ENCODE measurements at places on chromosomes 5 and 9.

DNA sequence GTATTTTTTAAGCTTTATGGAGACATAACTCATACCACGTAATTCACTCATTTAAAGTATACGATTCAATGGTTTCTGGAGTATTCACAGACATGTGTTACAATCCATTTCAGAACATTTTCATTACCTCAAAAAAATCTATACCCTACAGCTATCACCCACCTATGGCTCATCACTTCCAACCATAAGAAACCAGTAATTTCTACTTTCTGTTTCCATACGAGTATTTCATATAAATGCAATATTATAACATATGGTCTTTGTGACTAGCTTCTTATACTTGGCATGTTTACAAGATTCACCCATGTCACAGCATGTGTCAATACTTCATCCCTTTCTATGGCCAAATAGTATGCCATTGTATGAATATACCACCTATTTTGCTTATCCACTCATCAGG, 18.8 kb downstream of the UBQLN1 start:
- DNase-seq: no peak

DNA sequence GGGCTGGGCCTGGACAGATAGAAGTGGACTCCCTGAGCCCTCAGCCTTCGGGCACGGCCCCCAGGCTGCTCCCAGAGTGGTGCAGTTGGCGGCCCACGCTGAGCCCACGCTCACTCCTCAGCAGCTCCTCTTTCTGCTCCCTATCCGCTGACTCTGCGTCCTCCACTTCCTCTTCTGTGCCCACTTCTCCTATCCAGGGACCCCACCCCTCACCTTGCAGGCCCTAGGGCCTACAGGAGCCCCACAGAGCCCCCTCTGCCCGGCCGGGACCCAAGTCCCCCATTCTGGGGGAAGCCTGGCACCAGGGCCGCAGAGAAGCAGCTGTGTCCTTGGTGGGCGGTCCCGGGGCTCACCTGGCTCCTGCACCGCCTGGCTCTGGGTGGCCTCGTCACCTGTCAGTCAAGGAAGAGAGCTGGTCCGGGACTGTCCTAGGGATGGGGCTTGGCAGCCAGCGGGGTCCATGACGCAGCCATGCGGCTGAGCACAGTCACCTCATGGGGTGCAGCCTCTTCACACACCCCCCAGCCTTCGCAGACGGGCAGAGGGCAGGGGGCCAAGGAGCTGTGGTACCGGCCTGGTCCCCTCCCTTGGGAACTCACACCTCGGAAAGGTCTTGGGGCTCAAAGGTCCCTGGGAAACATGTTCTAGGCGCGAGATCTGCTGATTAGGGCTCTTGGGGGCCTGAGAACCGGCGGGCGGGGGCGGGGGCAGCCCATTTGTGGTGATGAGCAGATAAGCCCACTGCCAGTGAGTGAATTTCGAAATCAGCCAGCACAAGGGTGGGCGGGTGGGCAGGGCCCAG, 5.4 kb upstream of the NRARP start:
- DNase-seq: no peak

- no peak for DNase-seq
These were observed 38.2 kb downstream of the SLC9A3 start for GRCh38 chr5:485946-486491.

- no peak for DNase-seq
These were observed 74.5 kb upstream of the CCNG1 start for GRCh38 chr5:163362840-163363371.

GRCh38 chr5:122101636-122102285, 23.7 kb upstream of the LOX start:
- no peak for DNase-seq

DNA sequence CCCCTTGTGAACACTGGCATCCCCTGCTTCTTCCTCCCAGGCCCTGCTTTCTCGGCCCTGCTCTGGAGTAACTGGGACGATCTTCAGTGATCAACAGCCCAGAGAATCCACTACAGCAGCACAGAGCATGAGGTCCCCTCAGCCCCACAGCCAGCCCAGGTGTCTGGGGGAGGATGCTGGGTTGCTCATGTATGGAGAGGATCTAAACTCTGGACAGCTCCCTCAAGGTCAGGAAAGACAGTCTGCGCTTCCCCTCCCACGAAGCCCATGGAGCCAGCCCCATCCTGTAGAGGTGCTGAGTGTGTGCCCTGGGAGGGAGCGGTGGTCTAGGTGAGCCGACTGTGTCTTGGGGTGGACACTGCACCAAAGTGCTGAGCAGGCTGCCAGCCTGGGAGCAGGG, 190.2 kb downstream of the GABBR2 start:
- DNase-seq: no peak

DNA sequence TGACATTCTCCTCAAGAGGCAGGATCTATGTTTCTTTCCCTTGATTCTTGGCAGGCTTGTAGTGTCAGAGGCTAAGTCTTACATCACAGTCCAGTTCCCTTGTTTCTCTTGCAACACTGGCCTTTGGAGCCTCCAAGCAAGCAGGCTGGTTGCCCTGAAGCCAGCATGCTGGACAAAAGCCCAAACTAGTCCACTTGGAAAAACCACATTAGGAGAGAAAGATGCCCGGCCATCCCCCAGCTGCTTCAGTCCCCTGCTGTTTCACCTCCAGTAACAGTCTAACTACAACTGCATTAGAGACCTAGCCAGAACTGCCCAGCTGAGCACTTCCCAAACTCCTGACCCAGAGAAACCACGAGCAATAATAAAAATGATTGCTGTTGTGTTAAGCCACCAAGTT, 87.6 kb downstream of the ADAMTS6 start:
- DNase-seq: no peak

DNA sequence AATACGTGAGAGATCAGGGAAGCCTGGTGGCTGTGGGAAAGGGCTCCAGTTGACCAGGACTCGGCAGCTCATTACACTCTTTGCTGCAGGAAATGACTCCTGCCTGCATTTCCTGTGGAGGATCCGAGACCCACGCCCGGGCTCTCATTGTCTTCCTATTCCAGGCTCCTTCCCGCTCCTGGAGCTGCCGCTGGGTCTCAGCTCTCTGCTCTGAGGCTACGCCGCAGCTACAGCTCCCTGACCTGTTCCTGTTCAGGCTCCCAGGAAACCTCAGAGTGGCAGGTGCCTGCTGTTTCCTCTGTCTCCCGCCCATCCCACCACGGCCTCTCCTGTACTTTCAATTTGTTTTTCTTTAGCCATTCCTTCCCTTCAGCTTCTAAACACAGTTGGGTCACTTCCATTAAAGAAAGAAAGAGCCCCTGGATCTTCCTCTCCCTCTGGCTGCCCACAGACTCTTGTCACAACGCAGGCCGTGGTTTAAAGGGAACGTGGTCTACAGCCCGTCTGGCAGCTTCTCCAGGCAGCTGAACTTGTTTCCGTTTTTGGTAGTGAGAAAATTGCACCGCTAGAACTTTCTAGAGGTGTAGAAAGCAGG, 71.5 kb downstream of the IL6ST start:
- no peak for DNase-seq

- no peak for DNase-seq
These were observed 11.7 kb downstream of the CER1 start for GRCh38 chr9:14710804-14711203.

DNA sequence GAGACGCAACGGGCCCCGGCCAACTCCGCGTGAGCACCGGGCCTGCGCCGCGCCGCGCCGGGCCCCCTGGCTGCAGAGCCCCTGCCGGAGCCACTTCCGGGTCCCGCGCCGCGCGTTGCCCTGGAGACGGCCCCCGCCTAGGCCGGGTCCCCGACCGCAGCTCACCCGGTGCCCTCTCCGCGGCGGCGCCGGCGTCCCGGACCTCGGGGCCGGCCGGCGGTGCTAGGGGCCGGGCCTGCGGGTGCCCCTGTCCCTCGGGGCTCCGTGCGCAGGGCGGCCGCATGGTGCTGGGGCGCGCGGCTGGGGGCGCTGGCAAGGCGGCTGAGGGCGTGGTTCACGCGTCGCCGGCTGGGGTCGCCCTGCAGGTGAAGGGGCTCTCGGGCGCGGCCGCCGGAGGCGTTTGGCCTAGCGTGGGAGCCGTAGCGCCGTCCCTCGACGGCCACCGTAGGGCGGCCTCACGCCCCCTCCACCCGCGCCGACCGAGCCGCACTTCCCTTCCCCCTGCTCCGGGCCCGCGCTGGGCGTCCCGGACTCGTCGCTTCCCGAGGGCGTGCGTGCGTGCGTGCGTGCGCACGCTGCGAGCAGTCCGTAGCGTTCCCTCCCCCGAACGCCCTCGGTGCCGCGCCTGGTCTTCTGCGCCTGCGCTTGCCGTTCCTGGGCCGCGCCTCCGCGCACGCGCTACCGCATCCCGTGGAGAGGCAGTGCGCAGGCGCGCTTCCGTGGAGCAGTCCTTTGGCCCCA, at the start of gene TMEM250:
TMEM250 (minus strand) TSS at position 556 of the 741 bp plus-strand sequence. CDS start 1,975 bp downstream, outside the sequence.
- DNase-seq: peak; percentile 82

DNA sequence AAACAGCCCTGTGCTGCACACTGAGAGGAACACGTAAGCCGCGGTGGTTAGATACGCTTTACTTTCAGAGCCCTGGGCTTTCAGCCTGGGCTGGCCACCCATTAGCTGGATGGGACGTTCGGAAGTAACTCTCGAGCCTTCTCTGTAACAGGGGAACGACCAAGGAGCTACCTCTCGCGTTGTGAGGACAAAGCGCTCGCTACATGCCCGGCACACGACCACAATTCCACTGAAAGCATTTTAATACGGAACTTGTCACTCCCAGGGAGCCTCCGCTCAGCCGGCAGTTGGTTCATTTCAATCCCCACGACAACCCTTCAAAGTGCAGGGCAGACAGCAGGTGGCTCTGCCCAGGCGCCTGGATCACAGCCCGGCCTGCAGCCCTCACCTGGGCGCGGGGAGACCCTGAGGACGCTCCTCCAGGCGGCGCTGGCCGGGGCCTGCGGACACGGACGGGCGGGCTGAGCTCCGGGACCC, 368 bp downstream of the SURF1 start:
- DNase-seq: no peak

DNA sequence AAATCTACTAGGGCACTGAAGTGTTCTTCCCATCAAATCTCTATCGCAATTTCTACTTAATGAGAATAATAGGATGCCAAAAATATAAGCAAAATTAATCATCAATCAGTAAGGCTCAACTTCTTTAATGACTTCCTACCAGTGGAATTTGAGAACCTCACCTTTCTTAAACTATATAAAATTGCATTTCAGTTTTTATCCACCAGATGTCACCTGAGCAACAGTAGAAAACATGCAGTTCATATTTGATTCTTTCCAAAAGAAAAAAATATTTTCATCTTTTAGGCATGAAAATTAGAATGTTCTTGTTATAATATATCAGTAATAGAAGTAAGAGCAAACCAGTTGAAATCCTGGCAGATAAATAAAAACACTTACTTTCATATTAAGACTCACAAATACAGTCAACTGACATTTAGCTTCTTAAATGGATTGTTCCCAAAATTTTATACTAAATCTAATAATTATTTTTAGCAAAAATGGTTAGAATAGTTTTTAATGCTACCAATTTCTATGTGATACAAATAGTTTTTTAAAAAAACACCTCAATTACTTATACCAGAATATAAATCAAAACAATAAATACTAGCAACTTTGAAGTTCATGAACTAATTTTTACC, 13.4 kb upstream of the CCDC112 start:
- no peak for DNase-seq

DNA sequence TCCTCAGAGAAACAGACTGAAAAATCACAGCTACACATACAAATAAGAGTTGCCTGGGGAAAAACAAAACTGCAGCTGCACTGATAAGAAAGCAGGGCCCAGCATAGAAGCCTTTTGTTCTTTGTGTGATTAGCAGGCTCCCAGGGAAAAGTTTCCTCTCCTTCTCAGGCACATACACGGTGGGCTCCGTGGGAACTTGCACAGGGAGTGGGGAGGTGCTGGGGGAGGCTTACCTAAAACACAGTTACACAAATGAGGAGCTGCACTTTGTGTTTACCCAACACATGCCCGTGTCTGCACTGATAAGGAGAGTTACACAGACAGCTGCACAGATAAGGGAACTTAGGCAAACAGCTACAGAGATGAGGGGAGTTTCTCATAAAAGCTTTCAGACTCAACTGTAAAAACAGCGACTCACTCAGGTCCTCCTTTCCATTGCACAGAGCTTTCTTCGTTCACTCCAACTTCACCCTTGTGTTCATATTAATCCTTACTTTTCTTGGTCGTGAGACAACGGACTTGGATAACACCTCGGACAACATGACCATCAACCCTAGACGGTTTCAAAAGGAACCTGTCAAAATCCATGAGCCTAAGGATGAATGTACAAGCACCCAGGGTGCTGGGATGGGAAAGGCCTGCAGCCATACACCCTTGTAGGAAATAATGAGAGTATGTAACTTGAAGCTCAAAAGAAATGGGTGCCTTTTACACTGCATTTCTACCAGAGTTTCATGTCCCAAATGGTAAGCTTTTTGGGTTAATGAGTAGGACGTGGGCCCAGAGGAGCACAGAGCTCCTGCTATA, 50.8 kb downstream of the SERINC5 start:
- DNase-seq: no peak

DNA sequence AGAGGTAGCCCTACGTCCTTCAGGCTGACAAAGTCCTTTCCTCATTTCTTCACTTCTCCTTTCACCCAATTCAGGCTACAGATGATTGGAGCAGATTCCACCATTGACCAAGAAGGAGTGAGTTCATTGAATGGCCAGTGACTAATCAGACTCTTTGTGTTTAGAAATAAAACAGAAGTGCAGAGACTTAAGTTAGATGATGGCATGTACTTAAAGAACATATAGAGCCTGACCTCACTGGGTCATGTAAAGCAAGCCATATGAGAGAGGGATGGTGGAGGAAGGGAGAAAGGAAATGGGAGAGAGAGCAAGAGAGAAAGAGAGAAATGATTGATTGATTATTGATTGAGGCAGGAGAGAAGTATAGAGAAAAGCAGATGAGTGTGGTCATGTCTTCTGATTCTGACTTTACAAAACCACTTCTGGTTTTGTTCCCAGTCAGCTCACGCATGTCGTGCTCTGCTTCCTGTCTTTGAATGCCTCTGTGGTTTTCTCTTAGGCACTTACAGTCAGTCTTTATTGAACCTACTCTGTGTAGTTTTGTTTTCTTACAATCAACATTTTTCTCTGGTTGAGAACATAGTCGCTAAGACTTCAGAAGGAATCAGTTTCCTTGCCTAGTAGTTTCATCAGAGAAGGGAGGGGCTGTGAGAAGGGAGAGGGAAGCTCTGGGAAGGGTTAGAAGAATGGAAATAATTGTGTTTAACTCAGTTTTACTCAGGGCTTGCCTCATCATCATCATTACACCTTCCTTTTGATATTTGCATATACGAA, 149.2 kb upstream of the KLF9 start:
- no peak for DNase-seq

DNA sequence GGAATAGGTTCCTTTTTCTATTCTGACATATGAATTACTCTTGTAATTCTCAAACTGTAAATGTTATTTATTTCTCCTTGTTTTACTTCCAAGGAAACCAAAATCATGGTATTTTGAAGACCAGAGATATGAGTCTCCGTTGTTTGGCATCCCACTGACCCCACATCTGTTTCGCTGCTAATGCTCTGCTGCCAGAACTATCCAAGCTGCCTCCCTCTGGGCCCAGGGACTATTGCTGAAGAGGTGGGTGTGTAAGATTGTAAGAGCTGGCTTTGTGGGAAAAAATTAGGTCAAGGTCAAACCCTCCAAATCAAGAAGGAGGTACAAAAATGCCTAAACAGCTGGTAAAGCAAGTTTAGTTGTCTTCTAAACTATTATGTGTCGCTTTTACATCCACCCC, 129.4 kb upstream of the MYO10 start:
- no peak for DNase-seq
